GM12891 (cell line): ENCODE measurements at places on chromosomes 1 and 21.

DNA sequence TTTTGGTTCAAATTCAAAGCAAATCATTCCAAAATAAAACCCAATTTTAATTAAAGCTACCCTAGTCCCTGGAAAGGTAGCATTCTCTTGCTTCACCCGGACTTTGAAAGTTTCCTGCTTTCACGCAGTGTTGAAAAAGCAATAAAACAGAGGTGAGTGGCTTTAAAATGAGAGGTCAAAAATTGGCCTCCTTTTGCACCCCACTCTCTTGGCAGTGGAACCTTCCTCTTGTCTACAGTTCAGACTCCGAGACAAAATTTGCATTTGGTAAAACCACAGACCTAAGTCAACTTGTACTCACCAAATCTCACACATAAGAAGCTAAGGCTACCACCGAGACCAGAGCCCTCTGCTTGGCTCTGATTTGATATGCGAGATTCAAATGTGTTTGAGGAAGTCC, 252.7 kb downstream of the TTLL7 start:
- DNase-seq: no peak

DNA sequence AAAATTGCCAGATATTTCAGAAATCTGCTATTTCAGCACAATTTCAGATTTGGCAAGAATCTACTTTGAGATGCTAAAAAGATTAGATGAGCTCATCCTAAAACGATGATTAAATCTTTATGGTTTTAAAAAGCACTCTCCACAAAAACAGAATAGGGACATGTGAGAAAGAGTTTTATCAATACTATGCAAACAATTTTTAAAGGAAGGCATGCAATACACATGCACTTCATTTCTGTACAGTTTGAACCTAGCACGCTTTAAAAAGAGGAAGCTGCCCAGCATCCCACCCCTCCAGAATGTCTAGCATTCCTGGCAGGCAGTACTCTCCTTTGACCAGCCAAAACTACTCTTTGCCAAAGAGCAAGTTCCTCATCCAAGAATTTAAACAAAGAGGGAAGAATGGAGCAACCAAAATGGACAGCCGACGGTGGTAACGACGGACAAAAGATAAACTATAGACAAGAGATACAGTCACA, 1.3 kb downstream of the ARHGAP29 start:
- no peak for DNase-seq

- no peak for DNase-seq
Observed at GRCh38 chr1:116886291-116886878, 23.3 kb upstream of the PTGFRN start.

DNA sequence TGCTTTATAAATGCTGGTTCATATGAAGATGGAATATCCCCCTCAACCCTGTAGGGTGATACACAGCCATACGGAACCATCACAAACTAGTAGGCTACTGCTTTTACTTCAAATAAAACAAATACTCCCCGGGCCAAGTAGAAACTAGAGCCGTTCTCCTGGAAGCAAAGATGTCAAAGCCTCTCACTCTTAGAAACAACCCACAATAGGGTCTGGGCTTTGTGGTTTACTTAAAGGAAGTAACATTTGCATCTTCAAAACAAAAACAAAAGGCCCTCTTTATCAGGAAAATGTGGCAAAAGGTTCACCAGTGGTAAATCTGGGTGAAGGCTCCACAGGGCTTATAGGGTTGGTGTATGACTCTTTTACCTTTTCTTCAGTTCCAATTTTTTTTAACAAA, 49.8 kb downstream of the HLCS start:
- DNase-seq: no peak

DNA sequence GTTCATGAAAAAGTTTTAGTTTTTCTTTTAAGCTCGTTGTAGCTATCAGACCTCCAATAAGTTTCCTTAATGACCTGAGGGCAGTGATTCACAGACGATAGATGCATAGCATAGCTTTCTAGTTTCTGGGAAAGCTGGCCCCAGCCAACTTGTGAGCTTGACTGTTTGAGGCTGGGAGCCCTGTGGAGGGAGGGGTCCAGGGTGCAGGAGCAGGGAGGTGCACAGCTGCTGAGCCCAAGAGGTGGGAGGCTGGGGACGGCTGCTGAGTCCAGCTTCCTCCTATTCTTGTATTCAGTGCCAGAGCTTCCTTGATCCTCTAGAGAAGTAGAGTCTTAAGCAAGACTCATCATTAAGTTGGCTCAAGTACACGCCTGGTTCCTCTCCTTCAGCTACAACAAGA, 11.0 kb upstream of the AVPR1B start:
- DNase-seq: no peak

GRCh38 chr1:12177156-12177998, 10.6 kb downstream of the TNFRSF1B start:
- DNase-seq: no peak

GRCh38 chr1:2535455-2535854, 5.4 kb upstream of the HES5 start:
- DNase-seq: no peak

- DNase-seq: no peak
Observed at GRCh38 chr1:85240174-85240601, 19.3 kb downstream of the C1orf52 start.

- DNase-seq: no peak
Observed at GRCh38 chr1:24961334-24961733, 31.3 kb upstream of the RUNX3 start.

DNA sequence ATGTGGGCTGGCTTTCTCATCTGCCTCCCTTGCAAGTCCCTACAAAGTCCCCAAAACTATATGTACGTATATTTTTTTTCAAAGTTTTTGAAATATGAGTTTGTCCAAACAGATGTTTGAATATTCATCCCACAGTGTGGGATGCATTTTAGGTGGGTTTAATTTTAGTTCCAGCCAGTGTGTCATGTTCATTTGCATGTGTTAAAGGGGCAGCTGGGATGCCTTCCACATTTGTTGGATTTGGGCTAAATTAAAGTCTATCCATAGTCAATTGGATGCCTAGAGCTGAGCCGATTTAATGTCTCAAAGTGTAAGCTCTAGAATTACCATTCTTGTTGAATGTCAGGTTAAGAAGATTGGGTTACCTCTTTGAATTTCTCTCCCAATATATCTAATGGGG, 139.2 kb downstream of the GALNT2 start:
- DNase-seq: no peak

GRCh38 chr1:35568975-35569395, 4.1 kb upstream of the TFAP2E start:
- DNase-seq: peak; percentile 77

DNA sequence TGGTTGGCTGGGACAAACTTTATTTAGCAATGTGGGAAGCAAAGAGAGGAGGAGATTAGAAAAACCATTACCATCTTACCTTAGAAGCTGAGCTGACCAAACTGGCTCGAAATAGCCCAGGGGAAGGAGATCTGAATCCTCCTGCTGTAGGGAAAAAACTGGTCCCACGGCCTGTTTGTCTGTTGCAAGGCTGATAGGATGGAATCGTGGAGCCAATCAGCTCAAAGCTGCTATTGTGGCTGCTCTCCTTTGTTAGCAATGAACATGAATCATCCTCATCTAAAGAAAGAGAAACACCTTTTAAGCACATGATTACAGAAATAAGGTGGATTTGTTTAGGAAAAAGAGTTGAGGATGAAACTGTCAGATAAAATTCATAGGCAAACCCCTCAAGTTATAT, 21.5 kb downstream of the CLSPN start:
- no peak for DNase-seq

DNA sequence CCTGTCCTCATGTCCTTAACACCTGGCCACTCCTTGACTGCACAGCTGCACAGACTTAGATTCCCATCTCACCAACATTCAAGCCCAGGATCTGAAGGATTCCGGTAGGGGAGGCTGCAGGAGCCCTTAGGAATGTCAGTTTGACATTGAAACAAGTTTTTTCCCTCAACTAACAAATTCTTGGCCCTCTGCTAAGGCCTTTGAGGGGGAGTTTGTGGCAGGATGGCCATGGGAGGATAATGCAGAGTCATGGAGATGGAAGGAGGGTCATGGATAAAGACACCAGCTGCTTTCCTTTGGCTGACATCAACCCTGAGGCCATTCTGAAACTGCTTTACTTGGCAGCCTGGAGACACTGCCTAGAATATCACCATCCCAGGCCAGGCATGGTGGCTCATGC, 63.4 kb upstream of the PPP2R5A start:
- DNase-seq: no peak

- DNase-seq: no peak
Observed at GRCh38 chr1:235006132-235006721, 122.4 kb downstream of the TOMM20 start.

DNA sequence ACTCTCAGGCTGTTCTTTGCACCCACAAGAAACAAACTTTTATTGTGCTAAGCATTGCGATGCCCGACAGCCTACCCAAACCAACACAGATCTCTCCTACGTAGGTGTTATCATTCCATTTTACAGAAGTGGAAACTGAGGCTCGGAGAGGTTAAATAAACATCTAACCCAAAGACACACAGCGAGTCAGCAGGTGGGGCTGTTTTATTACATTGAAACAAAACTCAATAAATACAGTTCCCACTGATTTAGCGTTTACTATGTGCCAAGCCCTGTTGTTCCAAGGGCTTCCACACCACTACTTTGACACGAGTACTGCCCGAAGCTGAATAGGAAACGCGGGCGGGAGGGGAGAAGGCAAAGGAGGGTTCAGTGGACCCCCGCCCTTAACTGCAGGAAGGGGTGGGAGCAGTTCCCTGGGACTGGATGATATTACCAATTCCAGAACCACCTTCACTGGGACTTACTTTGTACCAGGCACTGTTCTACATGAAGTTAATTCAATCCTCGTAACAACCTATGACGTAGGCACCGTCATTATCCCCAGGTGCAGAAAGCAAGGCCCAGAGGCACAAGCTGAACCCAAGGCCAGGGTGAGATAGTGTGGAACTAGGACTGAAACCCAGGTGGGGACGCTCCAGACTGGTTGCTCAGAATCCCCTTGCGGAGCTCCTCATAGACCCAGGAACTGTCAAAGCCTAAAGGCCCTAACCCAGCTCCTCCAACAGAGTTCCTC, 19.3 kb upstream of the ALDH4A1 start:
- no peak for DNase-seq

DNA sequence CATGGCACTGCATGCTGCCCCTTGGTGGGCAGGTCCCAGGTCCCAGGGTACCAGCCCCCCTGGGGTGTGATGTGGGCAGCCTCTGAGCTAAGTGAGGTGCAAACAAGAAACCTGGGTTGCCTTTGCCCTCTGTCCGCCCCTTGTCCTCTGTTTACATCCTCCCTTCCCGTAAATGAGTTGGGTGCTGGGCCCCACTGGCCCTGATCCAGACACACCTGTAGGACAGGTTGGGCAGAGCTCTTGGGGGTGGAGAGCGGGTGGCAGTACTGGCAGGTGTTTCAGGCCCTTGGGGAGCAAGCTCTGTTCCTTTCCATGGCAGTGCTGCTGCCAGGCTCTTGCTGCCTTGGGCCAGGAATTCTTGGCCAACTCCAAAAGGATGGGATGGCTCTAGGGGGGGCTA, 35.8 kb downstream of the ELF3 start:
- DNase-seq: no peak

- DNase-seq: no peak
Observed at GRCh38 chr1:20727746-20728316, 4.7 kb downstream of the SH2D5 start.

DNA sequence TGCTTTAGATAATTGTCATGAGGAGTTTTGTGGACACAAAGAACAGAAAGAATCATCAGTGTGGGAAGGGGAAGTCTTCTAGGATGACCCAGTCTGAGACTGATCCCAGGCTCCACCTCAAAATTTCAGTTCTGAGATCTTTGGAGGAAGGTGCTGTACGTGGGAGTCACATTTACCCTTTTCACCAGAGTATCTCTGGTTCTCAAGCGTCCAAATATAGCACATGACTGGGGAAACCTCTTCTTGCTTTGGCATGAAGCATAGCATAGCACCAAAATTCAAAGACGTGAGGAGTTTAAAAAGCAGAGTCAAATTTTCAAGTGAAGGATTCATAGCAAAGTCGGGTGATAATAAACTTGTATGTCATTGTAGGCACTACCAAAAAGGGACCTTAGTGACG, 96.5 kb downstream of the LRRC53 start:
- DNase-seq: no peak
